ENCODE measurements at places on chromosomes 2 and 18.

DNA sequence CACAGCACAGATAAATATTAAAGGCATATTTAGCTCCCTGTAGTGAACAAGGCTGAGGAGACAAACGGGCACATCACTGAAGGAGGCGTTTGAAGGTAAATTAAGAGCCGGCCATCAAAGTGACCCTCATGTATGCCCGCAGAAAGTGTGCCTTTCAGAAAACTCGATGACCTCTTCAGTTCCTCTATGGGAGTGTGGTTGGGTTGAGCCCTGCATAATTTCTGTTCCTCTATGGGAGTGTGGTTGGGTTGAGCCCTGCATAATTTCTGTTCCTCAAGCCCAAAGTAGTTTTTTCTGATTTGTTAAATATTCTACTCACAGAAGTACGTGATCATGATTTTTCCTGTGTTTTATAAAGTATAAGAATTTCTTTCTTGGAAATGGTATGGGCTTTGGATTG is 568.5 kb downstream of the TSN start:
- no peak for DNase-seq

DNA sequence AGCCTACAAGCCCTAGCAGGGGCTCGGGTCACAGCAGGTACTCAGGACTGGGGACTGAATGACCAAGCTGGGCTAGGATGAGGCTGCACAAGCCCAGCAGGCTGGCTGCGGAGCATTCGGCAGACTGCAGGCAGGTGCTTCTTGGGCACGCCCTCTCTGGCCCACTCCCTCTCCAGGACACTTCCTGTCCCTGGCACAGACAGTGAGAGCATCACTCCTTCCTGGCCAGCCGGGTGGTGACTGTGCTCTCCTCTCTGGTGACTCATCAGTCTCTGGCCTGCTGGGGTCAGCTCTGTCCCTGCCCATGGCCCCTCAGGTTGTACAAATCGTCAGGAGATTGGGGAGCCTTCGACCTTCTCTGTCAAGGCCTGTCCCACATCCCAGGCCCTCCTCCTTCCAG is 22.5 kb downstream of the C1QL2 start:
- no peak for DNase-seq

- no peak for DNase-seq
Measured at GRCh38 chr2:143176606-143177005, 47.4 kb downstream of the ARHGAP15 start.

GRCh38 chr2:177075254-177075653 is 137.3 kb upstream of the HNRNPA3 start:
- no peak for DNase-seq

- DNase-seq: no peak
Measured at GRCh38 chr2:216971593-216971992, 111.7 kb upstream of the TNP1 start.

DNA sequence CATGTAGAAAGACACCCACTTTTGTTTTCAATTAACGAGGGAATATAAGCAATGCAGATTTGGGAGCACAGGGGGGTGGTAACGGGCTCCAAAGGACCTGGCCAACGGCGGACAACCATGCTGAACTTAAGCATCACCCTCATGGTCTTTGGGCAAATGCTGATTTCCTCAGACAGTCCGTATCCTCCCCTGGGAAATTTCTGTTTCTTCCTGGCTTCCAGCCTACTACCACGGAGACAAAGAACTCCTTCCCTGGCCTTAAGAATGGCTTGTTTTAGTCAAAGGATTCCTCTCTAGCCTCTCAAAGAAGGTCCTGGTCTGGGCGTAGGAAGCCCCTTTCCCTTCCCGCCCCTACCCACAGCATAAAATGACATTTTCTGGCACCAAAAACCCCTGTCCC is 34.3 kb downstream of the EN1 start:
- no peak for DNase-seq

DNA sequence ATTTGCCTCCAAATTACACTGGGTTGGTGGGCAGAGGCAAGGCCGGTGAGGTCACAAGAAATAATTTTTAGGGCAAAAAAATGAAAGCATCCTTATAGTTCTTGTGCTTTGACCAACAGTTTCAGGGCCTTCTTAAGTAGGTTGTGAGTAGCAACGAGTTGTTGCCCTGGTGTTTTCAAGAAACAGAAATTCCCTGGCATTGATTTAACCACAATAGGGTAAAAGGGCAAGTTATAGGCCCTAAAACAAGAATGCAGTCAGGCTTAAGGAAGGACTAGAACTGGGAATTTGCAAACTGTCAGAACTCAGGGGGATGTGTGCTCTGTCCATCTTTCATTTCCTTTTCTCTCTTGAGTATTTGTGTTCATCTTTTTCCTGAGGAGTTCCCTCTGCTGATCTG is 46.1 kb upstream of the STPG4 start:
- DNase-seq: no peak

- DNase-seq: no peak
Measured at GRCh38 chr2:217553679-217554078, 449.1 kb downstream of the TNS1 start.

Measured in D341Med (cell line).